ENCODE measurements at places on chromosomes 6 and 20. TPM values are rescaled to one million over a fixed set of nuclear protein-coding genes. Genes with fewer than 3 reads are reported as not detected.

- no peaks in the 10 kb centered on the region for H3K36me3 ChIP-seq
- DNase-seq = no peak
- H3K27ac ChIP-seq = peak overlapping the region; percentile 56
- no peaks in the 10 kb centered on the region for H3K4me1 ChIP-seq
- H3K4me3 ChIP-seq = no peak overlapping the region
- H3K27me3 ChIP-seq = no peaks in the 10 kb centered on the region
These were observed 62.7 kb downstream of the SLC24A3 start for GRCh38 chr20:19275038-19275629.

DNA sequence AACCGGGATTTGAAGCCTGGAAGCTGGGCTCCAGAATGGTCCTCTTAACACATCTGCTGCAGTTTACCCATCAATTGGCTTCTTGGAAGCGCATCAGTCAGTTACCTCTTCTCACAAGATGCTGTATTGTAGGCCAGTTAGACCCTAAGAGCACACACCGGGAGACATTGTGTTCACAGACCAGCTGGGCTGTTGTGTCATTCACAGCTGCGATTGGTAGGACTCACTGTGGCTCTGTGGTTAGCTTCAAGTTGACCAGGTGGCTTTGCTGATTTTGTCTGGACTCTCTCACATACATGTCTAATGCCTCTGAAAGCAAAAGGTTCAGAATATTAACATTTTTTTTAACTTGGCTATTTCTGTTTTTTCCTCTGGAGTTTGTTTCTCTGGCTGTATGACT lies 64.8 kb downstream of the SNX9 start:
- DNase-seq = no peak
- no peaks in the 10 kb centered on the region for H3K27me3 ChIP-seq
- no peak overlapping the region for H3K4me3 ChIP-seq
- peaks cover 5% of the 10 kb centered on the region for H3K36me3 ChIP-seq
- H3K4me1 ChIP-seq = no peaks in the 10 kb centered on the region

DNA sequence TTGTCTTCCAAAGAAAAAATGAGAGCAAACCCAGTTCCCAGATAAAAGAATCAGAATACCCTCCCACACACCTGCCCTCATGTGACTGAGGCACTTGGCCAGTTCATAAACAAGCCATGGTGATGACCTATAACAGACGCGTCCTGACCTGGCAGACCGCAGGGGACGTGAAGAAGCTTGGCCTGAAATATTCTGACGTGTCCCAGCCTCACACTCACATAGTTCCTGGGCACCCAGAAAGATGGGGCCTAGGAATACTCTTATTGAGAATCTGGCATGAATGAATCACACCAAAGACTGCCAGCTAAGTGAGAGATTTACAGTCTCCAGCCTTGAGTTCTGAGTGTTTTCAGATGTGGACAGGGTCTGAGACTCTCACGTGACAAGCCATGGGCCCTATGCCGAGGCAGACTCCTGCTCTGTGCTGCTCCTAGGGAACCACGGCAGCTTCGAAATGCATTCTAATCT lies 17.2 kb upstream of the MAP3K4 start:
- H3K4me3 ChIP-seq = no peak overlapping the region
- peak overlapping the region; percentile 75 for H3K27ac ChIP-seq
- no peaks in the 10 kb centered on the region for H3K36me3 ChIP-seq
- H3K27me3 ChIP-seq = no peaks in the 10 kb centered on the region

- no peak overlapping the region for H3K27ac ChIP-seq
- DNase-seq = no peak
- H3K27me3 ChIP-seq = no peaks in the 10 kb centered on the region
These were observed 70.6 kb downstream of the SMPDL3A start for GRCh38 chr6:122859676-122860075.

EYA4 gene
- total RNA-seq = 0.82 TPM

DNA sequence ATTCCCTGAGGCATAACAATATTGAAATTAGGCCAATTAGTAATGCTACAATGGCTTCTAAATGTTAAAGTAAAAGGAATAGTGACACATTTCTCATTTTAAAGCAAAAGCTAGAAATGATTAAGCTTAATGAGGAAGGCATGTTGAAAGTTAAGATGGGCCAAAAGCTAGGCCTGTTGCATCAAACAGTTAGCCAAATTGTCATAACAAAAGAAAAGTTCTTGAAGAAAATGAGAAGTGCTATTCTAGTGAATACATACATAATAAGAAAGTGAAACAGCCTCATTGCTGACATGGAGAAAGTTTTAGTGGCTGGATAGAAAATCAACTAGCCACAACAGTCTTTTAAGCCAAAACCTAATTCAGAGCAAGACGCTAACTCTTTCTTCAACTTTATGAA lies 12.9 kb downstream of the OR2A4 start:
- no peaks in the 10 kb centered on the region for H3K4me1 ChIP-seq
- no peak overlapping the region for H3K27ac ChIP-seq
- DNase-seq = no peak
- no peak overlapping the region for H3K4me3 ChIP-seq

- no peaks in the 10 kb centered on the region for H3K27me3 ChIP-seq
- H3K4me1 ChIP-seq = peaks cover 4% of the 10 kb centered on the region
- no peak overlapping the region for H3K27ac ChIP-seq
- H3K4me3 ChIP-seq = no peak overlapping the region
- no peaks in the 10 kb centered on the region for H3K36me3 ChIP-seq
These were observed 170.0 kb downstream of the FOXA2 start for GRCh38 chr20:22414305-22414742.

DNA sequence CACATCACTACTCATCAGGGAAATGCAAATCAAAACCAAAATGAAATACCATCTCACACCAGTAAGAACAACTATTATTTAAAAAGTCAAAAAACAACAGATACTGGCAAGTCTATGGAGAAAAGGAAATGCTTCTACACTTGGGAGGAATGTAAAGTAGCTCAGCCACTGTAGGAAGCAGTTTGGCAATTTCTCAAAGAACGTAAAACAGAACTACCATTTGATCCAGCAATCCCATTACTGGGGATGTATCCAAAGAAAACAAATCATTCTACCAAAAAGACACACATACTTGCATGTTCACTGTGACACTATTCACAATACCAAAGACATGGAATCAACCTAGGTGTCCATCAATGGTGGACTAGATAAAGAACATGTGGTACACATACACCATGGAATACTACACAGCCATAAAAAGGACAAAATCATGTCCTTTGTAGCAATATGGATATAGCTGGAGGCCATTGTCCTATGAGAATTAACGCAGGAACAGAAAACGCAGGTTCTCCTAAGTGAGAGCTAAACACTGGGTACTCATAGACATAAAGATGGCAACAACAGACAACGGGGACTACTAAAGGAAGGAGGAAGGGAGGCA lies 260.4 kb downstream of the RNGTT start:
- DNase-seq = no peak
- no peaks in the 10 kb centered on the region for H3K27me3 ChIP-seq
- H3K36me3 ChIP-seq = no peaks in the 10 kb centered on the region

DNA sequence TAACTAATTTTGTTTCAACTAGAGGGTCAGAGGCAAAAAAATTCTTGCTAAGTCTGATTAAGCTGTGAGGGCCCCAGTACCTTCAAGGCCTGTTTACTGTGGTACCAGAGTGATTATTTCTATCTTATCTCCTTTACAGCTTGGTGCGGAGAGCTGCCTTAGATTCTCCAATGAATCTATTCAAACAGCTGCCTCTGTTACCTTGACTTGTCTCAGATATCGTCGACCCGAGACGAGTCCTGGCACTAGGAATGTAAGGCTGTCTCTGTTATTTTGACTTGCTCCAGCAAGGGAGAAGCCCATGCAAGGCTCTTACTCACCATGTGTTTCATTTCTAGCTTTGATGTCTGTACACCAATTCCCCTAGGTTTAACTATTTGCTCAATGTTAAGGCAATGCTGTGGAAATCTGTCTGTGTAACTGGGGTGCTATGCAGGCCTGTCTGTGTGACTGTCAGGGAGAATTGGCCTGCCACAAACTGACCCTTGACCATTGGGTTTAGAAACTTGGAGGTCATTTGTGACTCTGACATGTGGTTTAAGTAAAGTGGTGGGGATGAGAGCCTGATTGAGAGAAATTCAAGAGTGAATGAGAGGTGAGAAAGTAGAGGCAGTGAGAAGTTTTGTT lies 10.4 kb upstream of the FKBPL start:
- DNase-seq = no peak
- no peaks in the 10 kb centered on the region for H3K27me3 ChIP-seq
- H3K4me1 ChIP-seq = no peaks in the 10 kb centered on the region

TP53TG5 gene
- not detected for total RNA-seq

GRCh38 chr6:38154731-38155130 lies 335.2 kb downstream of the ZFAND3 start:
- DNase-seq = no peak
- H3K4me1 ChIP-seq = no peaks in the 10 kb centered on the region
- no peak overlapping the region for H3K27ac ChIP-seq

DNA sequence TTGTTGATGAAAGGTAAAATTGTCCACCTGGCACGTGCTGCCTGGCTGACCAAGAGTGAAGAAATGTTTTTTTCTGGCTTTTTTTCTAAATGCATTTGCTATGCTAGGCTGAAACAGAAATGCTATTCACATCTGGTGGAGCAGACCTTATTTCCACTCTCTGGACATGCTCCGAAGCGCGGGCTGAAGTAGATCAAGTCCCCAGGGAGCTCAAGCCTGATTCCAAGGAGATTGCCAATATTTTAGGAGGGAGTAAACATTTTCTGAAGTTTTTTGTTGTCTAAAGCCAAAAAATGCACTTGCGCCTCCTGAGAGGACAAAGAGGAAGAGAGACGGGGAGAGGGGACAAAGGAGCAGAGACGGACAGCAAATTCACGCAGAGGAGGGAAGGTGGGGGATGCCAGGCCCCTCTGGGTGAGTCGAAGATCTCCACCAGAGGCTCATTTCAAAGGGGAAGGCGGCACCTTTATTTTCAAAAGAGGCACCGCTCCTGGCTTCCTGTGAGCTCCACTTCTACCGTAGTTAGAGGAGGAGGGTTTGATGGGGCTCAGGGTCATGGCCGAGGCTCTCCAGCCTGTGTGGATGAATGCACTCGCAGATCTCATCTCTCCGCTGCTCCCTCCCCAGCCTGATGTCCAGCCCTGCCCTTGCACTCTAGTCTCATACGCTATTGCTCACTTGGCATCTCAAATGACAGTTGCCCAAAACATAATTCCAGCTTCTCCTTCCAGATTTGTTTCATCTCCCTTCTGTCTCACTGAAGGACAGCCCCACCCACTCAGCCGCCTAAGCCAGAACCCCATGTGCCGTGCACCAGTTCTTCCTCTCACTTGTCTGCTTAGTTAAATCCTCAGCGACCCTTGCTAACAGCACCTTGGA lies 23.1 kb upstream of the SMOC2 start:
- no peak for DNase-seq
- no peak overlapping the region for H3K4me3 ChIP-seq
- no peaks in the 10 kb centered on the region for H3K36me3 ChIP-seq
- peak overlapping the region; percentile 42 for H3K27ac ChIP-seq
- H3K27me3 ChIP-seq = no peaks in the 10 kb centered on the region
- no peaks in the 10 kb centered on the region for H3K4me1 ChIP-seq

DNA sequence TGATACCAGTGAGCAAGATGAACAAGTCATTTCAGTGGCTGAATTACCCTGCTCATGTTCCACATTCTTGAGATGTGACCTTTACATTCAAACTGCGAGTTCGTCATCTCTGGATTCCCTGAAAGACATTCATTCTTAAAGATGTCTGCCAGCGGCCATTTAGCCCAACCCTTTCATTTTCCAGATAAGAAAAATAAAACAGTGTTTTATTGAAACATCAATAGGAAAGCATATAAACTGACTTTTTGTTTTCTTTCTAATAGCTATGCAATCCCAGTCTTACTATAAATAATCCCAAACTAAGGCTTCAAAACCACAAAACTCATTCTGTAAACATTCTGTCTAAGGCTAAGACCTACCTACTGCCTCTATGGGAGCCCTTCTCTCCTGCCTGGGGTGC lies 134.0 kb downstream of the SAMD5 start:
- no peaks in the 10 kb centered on the region for H3K27me3 ChIP-seq
- no peaks in the 10 kb centered on the region for H3K36me3 ChIP-seq
- DNase-seq = no peak
- no peak overlapping the region for H3K4me3 ChIP-seq

CSE1L gene
- total RNA-seq = 41.8 TPM

VWA7 gene
- total RNA-seq = 3.9 TPM

DNA sequence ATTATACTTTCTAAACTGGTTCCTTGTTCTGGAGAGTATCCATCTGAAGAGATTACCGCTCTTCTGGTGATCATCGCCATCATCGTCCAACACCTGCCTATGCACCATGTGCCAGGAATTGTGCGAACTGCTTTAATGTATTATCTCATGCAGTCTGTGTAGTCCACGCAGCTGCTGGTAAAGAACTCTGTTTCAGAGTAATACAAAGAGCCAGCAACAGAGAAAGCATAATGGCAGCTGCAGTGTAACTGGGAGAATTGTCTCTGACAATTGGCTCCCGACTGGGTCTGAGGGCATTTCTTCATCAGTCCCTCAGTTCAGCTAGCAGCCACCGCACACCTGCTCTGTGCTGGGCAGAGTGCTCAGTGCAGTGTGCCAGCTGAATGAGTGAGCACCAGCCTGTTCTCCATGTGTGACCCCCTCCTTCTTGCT lies 383.4 kb downstream of the GRIK2 start:
- DNase-seq = no peak
- no peaks in the 10 kb centered on the region for H3K27me3 ChIP-seq
- no peaks in the 10 kb centered on the region for H3K4me1 ChIP-seq
- no peak overlapping the region for H3K4me3 ChIP-seq

DNA sequence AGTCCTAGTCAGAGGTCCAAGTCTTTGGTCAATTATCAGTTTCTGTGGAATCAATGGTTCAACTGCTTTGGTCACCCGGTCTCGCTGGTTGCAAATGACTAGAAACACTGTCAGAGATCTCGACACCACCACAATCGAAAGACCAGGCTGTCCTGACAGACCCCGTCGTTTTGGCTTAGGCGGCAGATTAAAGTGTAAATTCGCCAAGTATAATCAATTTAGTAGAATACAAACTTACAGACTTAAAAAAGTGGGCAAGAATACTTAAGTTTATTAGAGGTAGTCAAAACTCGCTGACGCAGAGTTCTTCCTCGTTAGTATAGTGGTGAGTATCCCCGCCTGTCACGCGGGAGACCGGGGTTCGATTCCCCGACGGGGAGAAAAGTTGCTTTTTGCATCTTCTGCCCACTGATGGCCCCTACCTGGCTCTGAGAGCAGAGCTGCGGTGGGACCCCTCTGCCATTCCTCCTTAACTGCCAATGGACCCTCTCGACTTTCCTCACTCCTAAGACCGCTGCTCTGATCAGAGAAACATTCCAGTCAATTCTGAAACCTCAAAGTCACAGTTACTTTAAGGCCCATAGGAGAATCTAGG lies 30.6 kb upstream of the ZNF184 start:
- peaks cover 7% of the 10 kb centered on the region for H3K4me1 ChIP-seq
- H3K27ac ChIP-seq = no peak overlapping the region
- peaks cover 28% of the 10 kb centered on the region for H3K27me3 ChIP-seq
- DNase-seq = peak; percentile 74
- H3K36me3 ChIP-seq = no peaks in the 10 kb centered on the region

C20orf144 gene
- total RNA-seq = not detected
